Cerebellar cortex (tissue), 1 donor: ENCODE measurements at places on chromosomes 11 and 22.

- DNase-seq, result peak; percentile 16
Measured at GRCh38 chr11:119432484-119433357, 9.7 kb upstream of the THY1 start.

- no peak for DNase-seq
Measured at GRCh38 chr11:126229858-126230540, 18.4 kb downstream of the FAM118B start.

- DNase-seq, result no peak
Measured at GRCh38 chr11:1796413-1797011, 32.8 kb upstream of the CTSD start.

DNA sequence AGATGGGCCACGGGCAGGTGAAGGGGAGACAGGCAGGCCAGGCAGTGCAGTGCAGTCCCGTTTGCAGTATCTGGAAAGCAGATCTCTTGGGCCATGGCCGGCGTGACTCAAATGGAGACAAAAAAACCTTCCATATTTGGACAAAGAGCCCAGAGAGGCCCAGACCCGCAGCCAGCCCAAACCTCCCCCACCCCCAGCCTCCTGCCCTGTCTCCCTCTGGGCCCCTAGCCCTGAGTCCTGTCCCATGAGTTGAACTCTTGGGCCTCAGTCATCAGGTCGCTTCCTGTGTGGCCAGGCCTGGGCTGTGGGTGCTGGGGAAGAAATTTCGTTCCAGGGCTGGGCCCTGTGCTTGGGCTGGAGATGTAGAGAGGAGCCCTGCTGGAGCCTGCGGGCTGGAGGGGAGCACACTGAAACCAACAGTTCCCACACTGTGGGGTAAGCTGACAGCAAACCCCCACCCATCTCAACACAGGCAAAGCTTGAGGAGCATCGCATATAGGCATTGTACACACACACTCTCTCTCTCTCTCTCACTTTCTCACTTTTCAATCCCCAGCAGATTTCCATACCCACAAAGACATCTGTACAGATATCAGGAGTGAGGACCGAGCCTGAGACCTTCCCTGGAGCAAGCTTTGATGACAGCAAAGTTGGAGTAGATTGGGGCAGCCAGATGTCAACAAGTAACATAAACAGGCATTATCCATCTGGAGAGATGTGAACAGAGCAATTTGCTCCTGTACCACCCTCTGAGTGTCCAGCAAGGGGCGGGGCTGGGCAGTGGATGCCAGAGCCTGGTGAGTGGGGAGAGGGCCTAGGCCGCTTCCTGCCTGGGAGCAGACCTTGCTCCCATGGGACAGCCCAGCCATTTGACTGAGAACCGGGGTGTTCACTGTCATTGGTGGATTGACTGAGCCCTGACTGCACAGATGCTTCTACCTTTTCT is 17.2 kb downstream of the ARHGEF17 start:
- no peak for DNase-seq

- DNase-seq, result no peak
Measured at GRCh38 chr11:104856607-104857006, 41.7 kb downstream of the CASP12 start.

DNA sequence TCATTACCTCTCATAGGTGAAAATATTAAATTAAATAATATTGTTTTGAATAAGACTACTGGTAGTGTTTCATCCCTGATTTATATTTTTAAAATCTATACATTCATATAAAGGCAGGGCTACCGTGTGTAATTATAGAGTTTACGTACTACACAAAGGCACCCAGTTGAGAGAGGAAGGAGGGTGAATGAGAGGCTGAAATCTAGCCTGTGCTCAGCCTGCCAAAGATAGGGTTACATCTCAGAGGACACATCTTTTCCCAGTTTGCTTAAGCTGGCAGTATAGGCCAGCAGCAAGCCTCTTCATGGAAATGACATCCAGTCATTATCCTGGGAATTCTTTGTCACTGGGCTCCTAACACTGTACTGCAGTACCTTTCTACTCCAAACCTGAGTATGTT is 7.5 kb upstream of the B3GNT6 start:
- DNase-seq, result no peak
